ENCODE measurements at places on chromosomes 1 and 21.

GRCh38 chr1:232308616-232309015, 321.3 kb downstream of the SIPA1L2 start:
- DNase-seq, result no peak

- DNase-seq, result no peak
Measured at GRCh38 chr1:54409156-54410142, 3.3 kb upstream of the SSBP3 start.

GRCh38 chr1:169576241-169576934, 9.9 kb downstream of the F5 start:
- DNase-seq, result peak; percentile 10

DNA sequence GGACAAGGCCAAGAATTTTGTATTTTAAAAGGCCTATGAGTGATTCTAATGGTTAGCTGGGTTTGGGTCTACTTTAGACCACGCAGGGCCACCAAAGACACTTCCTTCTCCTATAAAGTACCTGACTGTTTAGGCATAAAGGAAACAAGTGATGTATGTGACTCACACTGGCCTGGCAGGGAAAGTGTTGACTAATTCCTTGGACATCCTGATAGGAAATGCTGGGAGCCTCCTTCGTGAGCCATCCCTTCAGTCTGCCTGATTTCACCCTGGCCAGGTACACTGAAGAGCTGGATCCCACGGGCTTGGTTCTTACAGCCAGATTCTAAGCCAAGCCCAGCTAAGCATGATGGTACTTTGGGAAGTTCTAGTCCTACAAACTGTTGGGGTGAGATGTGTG, 100.5 kb upstream of the HMGB4 start:
- DNase-seq, result peak; percentile 72

DNA sequence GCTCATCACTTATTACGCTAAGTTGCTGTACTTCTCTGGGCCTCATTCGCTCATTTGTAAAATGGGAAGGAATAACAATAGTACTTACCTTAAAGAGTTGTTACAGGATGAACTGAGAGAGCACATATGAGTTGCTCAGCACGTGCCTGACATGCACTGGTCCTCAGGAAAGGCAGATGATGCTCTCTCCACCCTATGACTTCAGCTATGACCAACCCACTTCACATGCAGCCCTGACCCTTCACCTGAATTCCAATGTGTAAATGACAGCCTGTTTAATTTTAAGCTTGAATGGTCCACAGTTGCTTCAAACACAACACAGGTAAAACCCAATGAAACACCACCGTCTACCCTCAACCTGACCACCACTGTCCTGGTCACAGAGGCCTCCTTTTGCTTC, 32.9 kb downstream of the GADD45A start:
- DNase-seq, result peak; percentile 41
